Activated naive CD8-positive, alpha-beta T cell treated with anti-CD3 and anti-CD28 coated beads for 36 hours (primary cell): ENCODE measurements at places on chromosomes 2 and 18.
A peak's percentile ranks its signal among the peaks of the same experiment; 100 is the strongest.

- H3K27ac ChIP-seq: no peak overlapping the region
- no peaks in the 10 kb centered on the region for H3K4me1 ChIP-seq
- DNase-seq: no peak
- no peaks in the 10 kb centered on the region for H3K27me3 ChIP-seq
- no peak overlapping the region for H3K4me3 ChIP-seq
Observed at GRCh38 chr18:71036783-71037182, 747.9 kb downstream of the SOCS6 start.

- DNase-seq: peak; percentile 9
- H3K4me1 ChIP-seq: peaks cover 31% of the 10 kb centered on the region
- H3K36me3 ChIP-seq: peaks cover 81% of the 10 kb centered on the region
- H3K4me3 ChIP-seq: no peak overlapping the region
- H3K27ac ChIP-seq: no peak overlapping the region
- H3K27me3 ChIP-seq: no peaks in the 10 kb centered on the region
Observed at GRCh38 chr2:15316370-15316814, 244.7 kb downstream of the NBAS start.

DNA sequence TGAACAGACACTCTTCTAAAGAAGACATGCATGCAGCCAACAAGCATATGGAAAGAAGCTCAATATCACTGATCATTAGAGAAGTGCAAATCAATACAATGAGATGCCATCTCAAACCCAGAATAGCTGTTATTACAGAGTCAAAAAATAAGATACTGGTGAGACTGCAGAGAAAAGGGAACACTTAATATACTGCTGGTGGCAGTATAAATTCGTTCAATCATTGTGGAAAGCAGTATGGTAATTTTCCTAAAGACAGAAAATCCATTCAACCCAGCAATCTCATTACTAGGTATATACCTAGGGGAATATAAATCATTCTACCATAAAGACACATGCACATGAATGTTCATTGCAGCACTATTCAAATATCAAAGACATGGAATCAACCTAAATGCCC, 116.6 kb upstream of the LTBP1 start:
- no peak overlapping the region for H3K27ac ChIP-seq
- H3K27me3 ChIP-seq: no peaks in the 10 kb centered on the region
- H3K4me1 ChIP-seq: no peaks in the 10 kb centered on the region
- peaks cover 3% of the 10 kb centered on the region for H3K36me3 ChIP-seq
- H3K4me3 ChIP-seq: no peak overlapping the region

- no peak overlapping the region for H3K4me3 ChIP-seq
- no peak overlapping the region for H3K27ac ChIP-seq
- H3K36me3 ChIP-seq: no peaks in the 10 kb centered on the region
- DNase-seq: no peak
- H3K4me1 ChIP-seq: no peaks in the 10 kb centered on the region
Observed at GRCh38 chr2:18792226-18792629, 202.9 kb upstream of the NT5C1B start.

- H3K4me3 ChIP-seq: no peak overlapping the region
- no peak overlapping the region for H3K27ac ChIP-seq
- no peaks in the 10 kb centered on the region for H3K36me3 ChIP-seq
- H3K27me3 ChIP-seq: peaks cover 23% of the 10 kb centered on the region
- DNase-seq: no peak
Observed at GRCh38 chr2:19667536-19667949, 234.2 kb downstream of the TTC32 start.

DNA sequence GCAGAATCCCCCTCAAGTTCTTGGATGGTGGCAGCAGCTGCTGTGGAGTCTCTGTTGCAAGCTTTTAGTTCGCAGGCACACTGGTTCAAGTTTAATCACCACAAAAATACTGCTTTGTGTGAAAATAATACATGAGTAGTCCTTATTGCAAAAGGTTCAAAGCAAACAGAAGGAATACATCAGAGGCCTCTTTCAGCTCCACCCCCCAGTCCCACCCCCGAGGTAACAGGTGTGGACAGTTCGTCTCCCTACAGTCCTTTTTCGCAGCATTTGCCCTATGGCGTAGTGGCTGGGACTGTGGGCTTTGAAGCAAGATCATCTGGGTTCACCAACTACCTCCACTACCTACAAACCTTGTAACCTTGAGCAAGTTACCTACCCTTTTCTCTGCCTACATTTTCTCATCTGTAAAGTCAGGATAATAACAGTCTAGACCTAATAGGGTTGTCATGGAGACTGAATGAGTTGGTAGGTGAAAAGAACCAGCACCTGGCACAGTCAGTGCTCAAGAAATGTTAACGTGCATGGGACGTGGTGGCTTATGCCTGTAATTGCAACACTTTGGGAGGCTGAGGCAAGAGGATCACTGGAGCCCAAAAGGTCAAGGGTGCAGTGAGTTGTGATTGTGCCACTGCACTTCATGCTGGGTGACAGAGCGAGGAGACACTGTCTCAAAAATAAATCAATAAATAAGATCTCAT, 61.7 kb downstream of the TCF7L1 start:
- no peak for DNase-seq
- no peaks in the 10 kb centered on the region for H3K36me3 ChIP-seq
- H3K27me3 ChIP-seq: peaks cover 3% of the 10 kb centered on the region
- H3K27ac ChIP-seq: no peak overlapping the region
- H3K4me3 ChIP-seq: no peak overlapping the region

DNA sequence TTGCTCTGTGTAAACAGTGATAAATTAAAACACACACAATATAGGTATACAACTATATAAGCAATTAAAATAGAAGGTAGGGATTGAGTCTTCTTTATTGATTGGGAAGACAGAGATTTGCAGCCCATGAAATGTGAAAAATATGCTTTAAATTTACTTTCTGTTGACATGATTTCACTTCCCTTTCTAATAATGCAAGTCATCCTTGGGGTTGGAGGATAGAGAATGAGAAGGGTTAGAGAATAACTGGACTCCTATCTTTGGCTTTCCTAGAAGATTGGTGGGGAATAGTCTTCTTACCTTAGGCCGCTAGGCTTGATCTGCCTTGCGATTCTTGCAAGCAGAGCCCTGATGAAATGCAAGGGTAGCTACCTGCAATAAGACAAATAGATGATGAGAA, 339.8 kb downstream of the NYAP2 start:
- DNase-seq: no peak
- H3K4me1 ChIP-seq: no peaks in the 10 kb centered on the region
- H3K36me3 ChIP-seq: no peaks in the 10 kb centered on the region
- H3K4me3 ChIP-seq: no peak overlapping the region

DNA sequence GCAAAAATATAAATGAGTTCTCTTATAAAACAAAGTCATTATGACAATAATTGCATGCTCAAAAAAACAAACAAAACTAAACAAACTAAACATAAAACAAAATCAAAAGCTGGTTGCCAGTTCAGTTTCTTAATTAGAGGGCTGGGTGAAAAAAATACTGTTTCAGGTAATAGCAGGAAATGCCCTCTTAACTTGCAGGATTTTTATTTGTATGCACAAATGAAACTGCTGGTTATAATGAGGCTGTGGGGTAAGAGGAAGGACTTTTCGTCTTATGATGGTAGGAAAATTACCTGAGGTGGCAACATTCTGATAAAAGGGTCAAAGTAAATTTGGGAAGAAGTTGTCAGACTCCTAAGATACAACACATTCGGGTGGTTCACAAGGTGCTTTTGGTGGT, 21.5 kb upstream of the CDKL4 start:
- peaks cover 27% of the 10 kb centered on the region for H3K4me1 ChIP-seq
- peak overlapping the region; percentile 81 for H3K27ac ChIP-seq
- H3K4me3 ChIP-seq: no peak overlapping the region
- peaks cover 10% of the 10 kb centered on the region for H3K36me3 ChIP-seq

GRCh38 chr2:186328838-186329237, 157.2 kb upstream of the ZC3H15 start:
- H3K27me3 ChIP-seq: no peaks in the 10 kb centered on the region
- no peak overlapping the region for H3K4me3 ChIP-seq
- no peak overlapping the region for H3K27ac ChIP-seq
- no peak for DNase-seq

- H3K27me3 ChIP-seq: no peaks in the 10 kb centered on the region
- H3K36me3 ChIP-seq: no peaks in the 10 kb centered on the region
- no peak overlapping the region for H3K27ac ChIP-seq
- DNase-seq: no peak
- H3K4me3 ChIP-seq: no peak overlapping the region
Observed at GRCh38 chr2:172216477-172216876, 113.8 kb upstream of the DLX2 start.

DNA sequence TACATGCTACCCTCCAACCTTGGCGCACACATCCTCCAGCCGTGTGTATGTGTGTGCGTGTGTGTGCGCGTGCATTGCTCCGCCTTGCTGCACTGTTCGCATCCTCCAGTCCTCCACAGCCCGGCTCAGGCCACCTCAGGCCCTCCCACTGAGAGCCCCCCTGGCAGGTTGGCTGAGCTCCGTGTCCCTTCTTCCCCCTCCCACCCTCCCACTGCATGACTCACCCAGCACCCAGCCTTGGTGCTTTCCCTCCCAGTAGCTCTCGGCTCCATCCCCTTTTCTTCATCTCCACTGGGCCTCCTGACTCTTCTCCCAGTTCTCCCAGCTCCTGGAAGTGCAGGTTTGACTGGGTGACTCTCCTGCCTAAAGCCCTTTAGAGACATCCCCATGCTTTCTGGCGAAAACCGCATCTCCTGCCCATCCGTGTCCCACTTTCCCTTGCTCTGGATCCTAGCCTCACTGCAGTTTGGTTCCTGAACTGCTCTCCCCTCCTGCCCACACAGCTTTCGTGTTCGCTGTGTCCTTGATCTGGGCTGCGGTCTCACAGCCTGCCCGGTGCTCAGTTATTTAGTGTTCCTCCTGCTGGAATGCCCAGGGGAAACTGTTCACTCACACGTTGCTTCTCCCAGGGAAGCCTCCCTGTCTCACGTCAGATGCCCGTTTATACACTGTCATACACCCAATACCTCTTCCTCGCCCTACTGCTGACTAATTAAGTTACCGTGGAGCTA, 4.9 kb downstream of the TMEM177 start:
- H3K4me3 ChIP-seq: no peak overlapping the region
- peak overlapping the region; percentile 47 for H3K27ac ChIP-seq
- no peak for DNase-seq
- H3K27me3 ChIP-seq: no peaks in the 10 kb centered on the region

DNA sequence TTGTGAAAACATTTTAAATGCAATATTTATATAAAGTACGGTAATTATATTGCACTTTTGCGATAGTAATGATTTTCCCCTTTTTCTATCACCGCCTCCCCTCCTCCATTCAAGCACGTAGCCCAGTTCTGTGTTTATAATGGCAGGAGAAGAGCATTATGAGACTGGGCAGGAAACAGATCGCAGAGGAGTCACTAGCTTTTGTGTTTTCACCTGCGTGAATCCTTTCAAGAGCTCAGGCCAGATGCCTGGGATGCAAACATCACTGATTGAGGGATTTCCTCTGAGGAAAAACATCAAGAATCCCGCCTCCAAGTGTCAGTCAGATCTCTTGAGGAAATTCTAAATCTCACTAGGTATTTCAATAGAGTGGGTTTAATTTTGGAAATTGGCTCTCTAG, 178.4 kb upstream of the FN1 start:
- no peaks in the 10 kb centered on the region for H3K4me1 ChIP-seq
- no peak overlapping the region for H3K27ac ChIP-seq
- H3K4me3 ChIP-seq: no peak overlapping the region
- H3K36me3 ChIP-seq: no peaks in the 10 kb centered on the region

DNA sequence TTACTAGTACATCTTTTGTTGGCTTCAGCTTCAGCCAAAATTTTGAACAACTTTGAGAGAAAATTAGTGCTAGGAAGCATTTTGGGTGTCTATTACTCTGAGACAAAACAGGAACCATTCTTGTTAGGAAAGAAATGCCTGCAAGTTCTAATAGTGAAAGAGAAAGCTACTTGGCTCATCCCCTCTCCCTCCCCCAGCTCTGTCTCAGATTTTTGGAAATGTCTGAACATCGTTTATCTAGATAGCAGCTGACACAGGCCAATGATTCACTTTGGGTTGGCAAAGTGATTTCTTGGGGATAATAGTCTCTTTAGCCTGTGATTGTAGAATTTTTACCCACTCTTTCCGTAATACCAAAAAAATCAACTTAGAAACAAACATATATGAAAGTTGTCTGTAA, 42.3 kb upstream of the PTPRM start:
- no peaks in the 10 kb centered on the region for H3K27me3 ChIP-seq
- H3K4me3 ChIP-seq: no peak overlapping the region
- no peaks in the 10 kb centered on the region for H3K36me3 ChIP-seq
- no peaks in the 10 kb centered on the region for H3K4me1 ChIP-seq
- DNase-seq: no peak
- no peak overlapping the region for H3K27ac ChIP-seq

DNA sequence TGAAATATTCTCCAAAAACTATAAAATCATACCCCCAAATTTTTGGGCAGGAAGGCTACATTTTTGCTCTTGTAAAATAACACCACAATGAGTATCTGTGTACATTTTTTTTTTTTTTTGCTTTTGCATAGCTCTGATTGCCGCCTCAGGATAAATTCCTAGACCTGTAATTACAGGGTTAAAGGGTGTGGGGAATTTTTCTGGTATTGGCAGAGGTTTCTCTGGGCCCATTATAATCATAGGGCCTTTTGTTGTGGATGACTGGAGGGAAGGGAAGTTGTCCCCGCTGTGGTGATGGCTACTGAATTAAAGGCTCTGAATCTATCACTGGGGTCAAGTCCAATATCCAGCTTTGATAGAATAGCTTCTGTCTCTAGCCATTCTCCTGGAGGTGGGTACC, 26.6 kb downstream of the CCDC195 start:
- no peak overlapping the region for H3K4me3 ChIP-seq
- no peak overlapping the region for H3K27ac ChIP-seq
- no peak for DNase-seq
- H3K27me3 ChIP-seq: peaks cover 7% of the 10 kb centered on the region
- no peaks in the 10 kb centered on the region for H3K4me1 ChIP-seq

GRCh38 chr2:26670171-26670570, 22.4 kb upstream of the KCNK3 start:
- H3K4me3 ChIP-seq: no peak overlapping the region
- no peaks in the 10 kb centered on the region for H3K36me3 ChIP-seq
- H3K27ac ChIP-seq: no peak overlapping the region
- no peaks in the 10 kb centered on the region for H3K4me1 ChIP-seq

DNA sequence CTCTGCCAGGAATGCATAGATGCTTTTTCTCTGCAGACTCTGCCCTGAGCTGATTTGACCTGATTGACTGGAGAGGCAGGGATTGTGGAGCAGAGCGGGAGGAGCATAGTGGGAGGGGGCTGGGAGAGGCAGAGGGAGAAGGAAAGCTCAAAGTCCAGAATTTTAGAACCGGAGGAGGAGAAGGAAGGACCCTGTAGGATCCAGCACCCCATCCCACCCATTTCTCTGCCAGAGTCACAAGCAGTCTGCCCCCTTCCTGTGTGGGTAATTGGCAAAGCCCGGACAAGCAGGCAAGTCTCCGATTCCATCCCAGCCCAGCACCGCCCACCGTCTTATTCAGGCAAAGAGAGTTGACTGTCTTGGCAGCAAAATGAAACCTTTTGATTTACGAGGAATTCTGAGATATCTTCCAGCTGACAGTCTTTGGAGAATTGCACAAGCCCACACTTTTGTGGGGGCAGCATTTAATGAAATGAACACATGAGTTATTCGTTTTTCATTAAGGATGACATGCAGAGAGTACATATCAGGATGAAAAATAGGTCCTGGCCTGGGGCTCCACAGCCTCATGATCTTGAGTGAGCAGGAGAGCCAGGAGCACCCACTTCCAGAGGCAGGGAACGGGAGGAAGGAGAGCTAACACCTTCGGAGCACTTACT, 103.1 kb downstream of the MCFD2 start:
- H3K4me3 ChIP-seq: no peak overlapping the region
- no peaks in the 10 kb centered on the region for H3K36me3 ChIP-seq
- no peak for DNase-seq
- H3K27me3 ChIP-seq: peaks cover 15% of the 10 kb centered on the region
- H3K4me1 ChIP-seq: peaks cover 3% of the 10 kb centered on the region
